Activated T-helper 1 cell treated with anti-CD3 and anti-CD28 coated beads, Interleukin-2, amount 50 U/mL, for 16 hours (primary cell): ENCODE measurements at places on chromosomes 16 and 17.

GRCh38 chr16:13999895-14000425 is 71.2 kb upstream of the MRTFB start:
- no peak for DNase-seq

DNA sequence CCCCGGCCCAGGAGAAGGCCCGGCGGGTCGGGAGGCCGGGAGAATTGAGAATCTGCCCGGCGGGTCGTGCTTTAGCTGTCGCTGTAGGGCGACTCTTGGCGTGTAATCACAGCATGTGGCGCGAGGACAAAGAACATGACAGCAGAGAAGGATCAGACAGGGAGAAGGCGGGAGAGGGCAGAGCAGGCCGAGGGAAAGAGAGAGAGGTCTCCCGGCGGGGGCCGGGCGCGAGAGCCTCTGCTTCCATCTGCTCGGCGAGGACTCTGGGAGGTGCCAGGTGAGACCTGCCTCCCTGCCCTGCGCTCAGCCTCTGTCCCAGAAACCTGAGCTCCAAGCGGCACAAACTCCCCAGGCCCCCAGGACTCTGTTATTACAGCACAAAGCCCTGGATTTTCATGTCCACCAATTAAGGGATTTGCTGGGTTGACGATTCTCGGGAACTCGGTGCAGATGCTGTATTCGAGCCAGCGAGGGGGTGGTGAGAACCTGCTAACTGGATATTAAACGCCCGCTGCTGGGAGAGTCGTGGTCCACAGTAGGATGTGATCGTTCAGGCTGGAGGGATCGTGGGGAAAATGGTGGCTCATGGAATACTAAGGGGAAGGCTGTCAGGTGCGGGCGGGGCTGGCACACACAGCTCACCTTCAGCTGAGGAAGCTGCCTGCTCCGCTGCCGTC is 172.0 kb upstream of the CIBAR2 start:
- DNase-seq: no peak

GRCh38 chr17:69637446-69638156 is 223.1 kb downstream of the MAP2K6 start:
- no peak for DNase-seq

- DNase-seq: no peak
These were observed 13.6 kb upstream of the CCL22 start for GRCh38 chr16:57345021-57345420.

- DNase-seq: no peak
These were observed 20.0 kb upstream of the ARL4D start for GRCh38 chr17:43378766-43379165.

GRCh38 chr16:62711797-62712196 is 675.6 kb upstream of the CDH8 start:
- DNase-seq: no peak

GRCh38 chr17:80006339-80006720 is 29.3 kb downstream of the TBC1D16 start:
- no peak for DNase-seq

DNA sequence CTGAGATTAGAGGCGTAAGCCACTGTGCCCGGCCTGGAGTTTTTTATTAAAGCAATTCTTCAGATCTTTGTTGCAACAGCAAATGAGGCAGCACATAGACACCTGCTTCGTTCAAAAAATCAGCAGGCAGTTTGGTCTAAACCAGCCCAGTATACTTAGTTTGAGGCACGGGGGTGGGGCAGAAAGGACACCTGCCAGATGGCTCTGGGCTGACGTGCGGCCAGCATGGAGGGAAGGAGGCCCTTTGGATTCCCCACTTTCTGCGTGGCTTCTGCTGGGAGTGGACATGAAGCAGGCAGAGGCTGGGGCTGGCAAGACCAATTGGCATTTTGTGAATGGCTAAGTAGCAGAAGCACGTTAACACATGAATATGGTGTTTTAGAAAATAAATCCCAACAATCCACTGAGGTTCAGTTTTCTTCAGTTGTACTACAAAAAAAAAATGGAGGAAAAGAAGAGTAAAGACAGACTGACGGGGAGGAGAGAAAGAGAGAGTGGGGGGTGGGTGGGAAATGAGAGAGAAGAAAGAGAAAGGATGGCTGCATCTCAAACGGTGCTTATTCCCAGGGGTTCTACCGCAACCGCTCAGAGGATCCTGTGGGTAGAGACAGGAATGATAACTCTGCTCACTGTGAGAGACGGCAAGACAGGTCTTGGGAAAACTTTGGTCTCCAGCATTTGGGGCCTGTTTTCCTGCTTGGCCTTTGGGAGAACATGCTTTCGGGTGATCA is 16.3 kb downstream of the C16orf46 start:
- no peak for DNase-seq

- no peak for DNase-seq
These were observed 148.7 kb upstream of the SDK2 start for GRCh38 chr17:73792994-73793393.

- DNase-seq: no peak
These were observed 2285.8 kb downstream of the TP53TG3F start for GRCh38 chr16:35745191-35745590.

- no peak for DNase-seq
These were observed 90.5 kb upstream of the MAF start for GRCh38 chr16:79691007-79691406.

- DNase-seq: no peak
These were observed 38.4 kb downstream of the BPTF start for GRCh38 chr17:67863624-67864247.

- no peak for DNase-seq
These were observed 34.9 kb downstream of the HEATR6 start for GRCh38 chr17:60043846-60044245.

DNA sequence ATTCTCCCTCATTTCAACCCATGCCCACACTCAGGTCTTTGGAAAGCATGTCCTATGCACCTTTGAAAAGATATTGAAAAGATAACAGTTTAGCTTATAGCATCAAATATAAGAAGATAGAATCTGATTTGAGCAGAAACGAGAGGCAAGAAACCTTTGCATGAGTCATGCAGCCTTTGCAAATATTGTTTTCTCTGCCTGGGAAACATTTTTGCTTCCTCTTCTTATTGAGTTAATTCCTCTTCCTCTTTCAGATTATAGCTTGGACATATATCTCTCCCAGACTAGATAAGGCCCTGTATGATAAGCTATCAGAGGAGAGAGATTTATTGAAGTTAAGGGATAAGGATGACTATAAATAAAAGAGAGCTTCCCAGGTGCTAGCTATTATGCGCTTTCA is 46.1 kb upstream of the KCNJ2 start:
- no peak for DNase-seq

DNA sequence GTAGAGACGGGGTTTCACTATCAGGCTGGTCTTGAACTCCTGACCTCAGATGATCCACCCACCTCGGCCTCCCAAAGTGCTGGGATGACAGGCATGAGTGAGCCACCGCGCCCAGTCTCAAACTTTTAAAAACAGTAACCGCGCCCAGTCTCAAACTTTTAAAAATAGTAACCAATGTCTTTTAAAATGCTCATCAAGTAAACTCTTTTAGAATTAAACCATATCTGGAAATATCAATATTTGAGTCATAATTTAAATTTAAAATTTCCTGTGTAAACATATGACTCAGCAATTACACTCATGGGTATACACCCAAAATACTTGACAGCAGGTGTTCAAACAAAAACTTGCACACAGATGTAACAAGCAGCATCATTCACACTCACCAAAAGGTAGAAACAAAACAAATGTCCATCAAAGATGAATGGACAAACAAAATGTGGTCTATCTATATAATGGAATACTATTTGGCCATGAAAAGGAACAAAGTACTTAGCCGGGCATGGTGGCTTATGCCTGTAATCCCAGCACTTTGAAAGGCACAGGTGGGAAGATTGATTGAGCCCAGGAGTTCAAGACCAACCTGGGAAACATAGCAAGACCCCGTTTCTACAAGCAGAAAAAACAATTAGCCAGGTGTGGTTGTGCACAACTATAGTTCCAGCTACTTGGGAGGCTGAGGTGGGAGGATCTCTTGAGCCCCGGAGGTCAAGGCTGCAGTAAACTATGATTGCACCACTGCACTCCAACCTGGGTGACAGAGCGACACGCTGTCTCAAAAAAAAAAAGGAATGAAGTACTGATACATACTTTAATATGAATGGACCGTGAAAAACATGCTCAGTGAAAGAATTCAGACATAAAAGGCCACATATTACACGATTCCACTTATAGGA is 20.2 kb downstream of the ENPP7 start:
- no peak for DNase-seq

GRCh38 chr17:40598619-40599467 is 33.6 kb upstream of the CCR7 start:
- DNase-seq: no peak

- no peak for DNase-seq
These were observed 6.7 kb downstream of the ZNF646 start for GRCh38 chr16:31080756-31081419.

GRCh38 chr16:71303938-71304337 is 14.7 kb upstream of the CMTR2 start:
- DNase-seq: no peak
